ENCODE measurements at places on chromosomes 5 and 9. TPM values are rescaled to one million over a fixed set of nuclear protein-coding genes. Genes with fewer than 3 reads are reported as not detected.

DNA sequence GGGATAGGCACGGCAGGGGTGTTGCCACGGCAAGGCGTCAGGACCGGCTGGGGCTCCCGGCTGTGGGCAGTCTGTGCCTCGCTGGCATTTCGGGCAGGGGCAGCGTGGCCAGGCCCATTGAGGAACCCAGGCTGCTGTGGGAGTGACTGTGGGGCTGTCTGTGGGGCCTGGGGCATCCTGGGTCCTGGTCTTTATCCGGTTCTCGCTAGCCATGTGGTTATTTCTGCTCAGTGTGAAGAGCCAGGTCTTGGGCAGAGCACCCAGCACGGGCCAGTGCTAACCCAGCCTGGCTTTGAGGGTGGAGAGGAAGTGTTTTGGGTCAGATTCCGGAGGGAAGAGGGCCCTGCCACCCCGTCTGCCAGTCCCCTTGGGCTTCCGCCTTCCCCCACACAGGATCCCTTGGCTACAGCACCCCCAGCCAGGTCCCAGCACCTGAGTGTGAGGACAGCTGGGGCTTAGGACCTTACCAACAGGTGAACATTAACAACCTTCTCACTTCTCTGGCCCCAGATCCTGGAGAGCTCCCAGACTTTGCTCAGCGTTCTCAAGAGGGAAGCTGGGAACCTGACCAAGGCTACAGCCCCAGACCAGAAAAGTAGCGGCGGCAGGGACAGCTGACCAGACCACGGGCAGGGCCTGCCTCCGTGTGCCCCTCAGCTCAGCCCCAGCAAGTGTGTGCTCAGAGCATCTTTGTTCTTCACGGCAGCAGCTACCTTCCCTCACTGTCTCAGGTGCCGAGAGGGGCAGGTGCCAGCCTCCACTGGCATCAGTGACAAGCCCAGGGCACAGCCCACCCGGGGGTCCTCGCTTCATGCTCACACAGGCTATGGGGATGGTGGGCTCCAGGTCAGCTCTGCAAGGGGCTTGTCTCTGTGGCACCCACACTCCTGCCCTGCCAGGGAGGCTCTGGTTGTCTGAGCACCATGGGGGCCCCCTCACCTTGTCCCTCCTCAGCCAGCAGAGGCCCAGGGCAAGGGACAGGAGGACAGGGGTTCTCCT lies 1.1 kb downstream of the SSNA1 start:
- ATAC-seq = no peak

DNA sequence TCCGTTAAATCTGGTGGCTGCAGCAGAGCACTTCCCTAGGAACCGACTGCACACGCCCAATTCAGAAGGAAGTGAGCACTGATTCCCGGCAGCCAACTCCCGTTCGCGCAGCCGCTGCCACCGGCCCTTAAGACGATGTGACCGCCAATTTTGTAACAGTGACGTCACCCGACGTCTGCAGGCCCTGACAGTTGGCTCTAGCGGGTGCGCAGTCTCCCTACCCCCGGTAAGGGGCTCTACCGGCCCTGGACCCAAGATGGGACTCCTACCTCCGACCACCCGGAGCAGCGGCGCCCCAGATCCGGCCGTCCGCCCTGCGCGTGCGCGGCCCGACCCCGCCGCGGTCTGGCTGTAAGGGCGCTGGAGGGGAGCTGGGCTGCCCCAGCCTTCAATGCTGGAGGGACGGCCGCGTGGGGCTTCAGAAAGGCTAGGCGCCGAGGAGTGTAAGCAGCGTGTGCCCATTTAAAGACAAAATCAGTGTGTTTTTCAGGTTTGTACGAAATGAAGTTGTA lies 19.1 kb downstream of the DNAJA1 start:
- peak; percentile 93 for ATAC-seq

Gene SAXO1
- not detected for total RNA-seq

Gene ASTN2
- total RNA-seq = 1.00 TPM

DNA sequence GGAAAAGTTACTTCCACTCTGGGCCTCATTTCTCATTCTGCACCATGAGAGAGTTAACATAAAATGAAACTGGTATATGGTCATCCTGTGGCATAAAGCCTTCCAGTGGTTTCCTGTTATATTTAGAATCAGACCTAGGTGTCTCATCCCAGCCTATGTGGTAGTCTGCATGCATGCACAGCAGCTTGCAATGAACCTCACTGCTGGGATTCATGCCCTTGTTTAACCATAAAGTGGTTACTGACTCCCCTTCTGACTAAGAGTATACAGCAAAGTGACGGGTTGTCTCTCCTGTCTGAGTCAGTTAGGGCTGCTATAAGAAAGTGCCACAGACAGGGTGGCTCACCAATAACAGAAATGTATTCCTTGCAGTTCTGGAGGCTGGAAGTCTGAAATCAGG lies 14.7 kb upstream of the TDRD7 start:
- ATAC-seq = no peak

- no peak for ATAC-seq
These were observed 211.0 kb upstream of the PANK3 start for GRCh38 chr5:168790002-168790635.

- peak; percentile 39 for ATAC-seq
These were observed at the start of gene MAP1B for GRCh38 chr5:72107131-72107900. TSS of gene MAP1B (plus strand) at chr5:72107475. CDS start at chr5:72107532, 57 bp downstream.

DNA sequence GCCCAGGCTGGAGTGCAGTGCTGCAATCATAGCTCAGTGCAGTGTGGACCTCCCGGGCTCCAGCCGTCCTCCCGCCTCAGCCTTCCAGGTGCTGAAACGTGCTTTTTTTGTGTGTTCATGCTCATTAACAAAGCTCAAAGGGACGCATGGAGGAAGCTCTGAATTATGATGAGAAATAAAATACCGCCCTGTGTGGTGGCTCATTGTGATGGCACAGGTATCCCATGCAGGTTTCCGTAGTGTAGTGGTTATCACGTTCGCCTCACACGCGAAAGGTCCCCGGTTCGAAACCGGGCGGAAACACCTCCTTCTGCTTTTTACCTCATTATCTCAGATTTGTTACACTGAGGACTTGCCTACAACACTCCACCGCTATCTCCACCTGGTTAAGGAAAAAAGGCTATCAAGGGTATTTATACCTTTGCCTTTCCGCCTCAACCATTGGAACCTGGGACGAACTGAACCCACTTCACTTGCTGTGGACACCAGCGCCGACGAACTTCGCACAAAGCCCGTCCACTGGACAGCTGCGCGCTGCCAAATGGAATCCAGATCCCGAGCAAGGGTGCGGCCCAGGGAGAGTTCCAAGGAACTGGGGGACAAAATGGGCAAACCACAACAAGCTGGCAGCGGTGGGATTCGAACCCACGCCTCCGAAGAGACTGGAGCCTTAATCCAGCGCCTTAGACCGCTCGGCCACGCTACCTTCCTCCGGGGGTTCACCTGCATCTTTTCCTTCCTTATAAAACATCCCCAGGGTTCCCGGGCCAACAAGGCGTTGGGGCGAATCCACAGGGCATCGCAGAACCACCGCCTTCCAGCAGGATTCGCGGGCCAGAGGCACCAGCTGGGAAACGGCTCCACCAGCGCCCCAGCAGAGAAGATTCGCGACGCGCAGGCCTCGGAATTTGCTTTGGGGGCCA lies 26.3 kb downstream of the OR2V2 start:
- peak; percentile 59 for ATAC-seq

DNA sequence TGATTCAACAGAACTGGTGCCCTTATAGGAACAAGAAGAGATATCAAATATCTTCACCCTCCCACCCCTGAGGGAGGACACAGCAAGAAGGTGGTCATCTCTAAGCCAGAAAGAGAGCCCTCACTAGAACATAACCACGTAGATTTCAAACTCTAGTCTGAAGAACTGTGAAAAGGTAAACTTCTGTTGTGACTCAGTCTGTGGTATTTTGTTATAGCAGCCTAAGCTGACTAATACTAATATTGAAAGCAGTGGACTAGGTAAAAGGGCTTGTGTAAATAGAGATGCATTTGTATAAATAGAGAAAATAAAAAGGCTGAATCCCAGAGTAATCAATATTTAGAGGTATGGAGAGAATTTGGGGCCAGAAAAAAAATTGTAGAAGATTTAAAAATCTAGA lies 157.6 kb upstream of the CCNH start:
- ATAC-seq = no peak

Gene NPR3
- total RNA-seq = 12.6 TPM

- ATAC-seq = no peak
These were observed 32.6 kb downstream of the SLC38A9 start for GRCh38 chr5:55679556-55679955.

Gene IL33
- 30.9 TPM for total RNA-seq

GRCh38 chr9:86405926-86406325 lies 51.7 kb upstream of the TUT7 start:
- ATAC-seq = peak; percentile 85

DNA sequence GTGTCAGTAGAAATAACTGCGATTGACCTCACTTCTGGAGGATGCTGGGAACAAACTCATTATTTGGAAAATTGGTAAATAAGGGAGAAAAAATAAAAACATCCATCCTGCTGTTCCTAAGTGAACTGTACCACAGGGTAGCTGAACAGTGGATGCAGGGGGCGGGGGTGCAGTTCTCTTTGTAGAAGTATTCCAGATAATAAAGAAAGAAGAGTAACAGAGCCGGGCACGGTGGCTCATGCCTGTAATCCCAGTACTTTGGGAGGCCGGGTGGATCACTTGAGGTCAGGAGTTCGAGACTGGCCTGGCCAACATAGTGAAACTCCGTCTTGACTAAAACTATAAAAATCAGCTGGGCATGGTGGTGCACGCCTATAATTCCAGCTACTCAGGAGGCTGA lies 132.1 kb downstream of the COL23A1 start:
- no peak for ATAC-seq

- no peak for ATAC-seq
These were observed 745.3 kb downstream of the NR2F1-AS1 start for GRCh38 chr5:92835712-92836111.

DNA sequence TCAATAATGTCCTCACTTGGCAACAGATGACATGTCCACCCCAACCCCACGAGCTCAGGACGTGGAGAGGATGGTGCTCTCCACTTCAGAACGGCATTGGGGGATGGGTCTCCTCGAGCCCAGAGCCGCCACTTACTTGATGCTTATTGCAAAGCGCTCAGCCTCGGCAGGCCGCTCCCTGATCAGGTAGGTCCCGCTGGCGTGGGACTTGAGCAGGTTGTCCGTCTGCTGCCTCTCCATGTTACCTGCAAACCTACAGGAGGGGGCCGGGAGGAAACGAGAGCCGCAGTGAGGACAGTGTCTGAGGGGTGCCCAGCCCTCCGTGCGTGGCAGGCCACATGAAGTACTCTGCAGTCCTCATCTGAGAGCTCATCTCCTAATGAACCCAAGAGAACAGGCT lies 36.6 kb upstream of the SARDH start:
- ATAC-seq = no peak

Gene KCNV2
- total RNA-seq = not detected

DNA sequence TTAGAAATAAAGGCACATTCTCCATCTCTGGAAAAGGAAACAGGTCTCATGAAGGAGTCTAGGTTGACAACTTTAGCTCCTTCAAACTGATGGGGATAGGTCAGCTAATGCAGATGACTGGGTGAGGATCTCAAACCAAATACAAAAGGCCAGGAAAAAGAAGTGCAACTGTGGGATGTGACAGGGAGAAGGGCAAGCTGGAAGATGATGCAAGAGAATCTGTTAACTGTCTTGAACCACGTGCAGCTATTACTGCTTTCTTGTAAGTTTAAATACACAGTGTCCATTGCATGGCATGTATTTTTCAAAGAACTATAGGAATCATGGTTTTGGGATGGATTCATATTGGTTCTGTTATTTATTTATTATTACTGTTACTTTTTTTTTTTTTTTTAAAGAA lies 331.8 kb downstream of the NDUFS4 start:
- no peak for ATAC-seq

DNA sequence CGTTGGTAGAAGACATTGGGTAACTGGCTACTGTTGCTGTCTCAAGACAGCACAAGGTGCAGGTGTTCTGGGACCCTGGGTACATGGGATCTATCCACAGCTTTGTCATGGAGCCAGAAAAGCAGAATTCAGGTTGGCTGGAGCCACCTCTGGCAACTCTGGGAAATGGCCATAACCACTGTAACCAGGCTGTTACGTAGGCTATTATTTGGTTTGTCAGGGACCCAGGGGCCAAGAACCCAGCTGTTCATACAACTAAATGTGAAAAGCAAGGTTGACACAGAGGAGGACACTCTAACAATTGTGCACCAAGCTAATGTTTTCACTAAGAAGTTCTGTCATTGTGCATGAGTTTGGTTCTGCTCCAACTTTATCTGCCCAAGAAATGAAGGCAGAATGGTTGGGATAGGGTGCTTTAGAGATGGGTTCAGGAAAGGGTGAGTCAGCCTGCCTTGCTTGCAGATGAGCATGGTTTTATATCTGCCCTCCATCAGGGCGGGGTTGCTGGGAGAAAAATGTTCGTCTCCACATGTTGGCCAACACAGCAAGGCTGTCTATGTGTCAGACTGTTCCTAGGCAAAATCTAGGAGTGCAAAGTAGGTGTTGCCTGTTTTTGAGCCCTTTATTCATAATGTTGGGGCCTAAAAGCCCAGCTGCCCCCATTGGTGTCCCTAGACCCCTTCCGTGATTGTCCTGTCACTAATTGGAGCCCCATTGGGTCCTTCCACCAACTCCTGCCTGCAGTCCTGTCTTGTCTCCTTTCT lies 131.3 kb upstream of the DAP start:
- no peak for ATAC-seq

Gene KIF4B
- not detected for total RNA-seq

DNA sequence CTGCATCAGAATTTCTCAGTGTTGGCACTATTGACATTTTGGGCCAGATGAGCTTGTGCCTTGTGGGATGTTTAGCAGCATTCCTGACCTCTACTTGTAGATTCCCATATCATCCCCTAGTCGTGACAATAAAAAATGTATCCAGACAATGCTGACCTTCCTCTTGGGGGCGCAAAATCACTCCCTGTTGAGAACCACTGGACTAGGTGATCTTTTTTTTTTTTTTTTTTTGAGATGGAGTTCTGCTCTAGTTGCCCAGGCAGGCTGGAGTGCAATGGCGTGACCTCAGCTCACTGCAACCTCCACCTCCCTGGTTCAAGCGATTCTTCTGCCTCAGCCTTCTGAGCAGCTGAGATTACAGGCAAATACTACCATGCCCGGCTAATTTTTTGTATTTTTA lies 22.6 kb downstream of the STXBP1 start:
- ATAC-seq = no peak

- peak; percentile 85 for ATAC-seq
These were observed 52.4 kb downstream of the MELK start for GRCh38 chr9:36625006-36625615.

Gene FBP1
- 1.2 TPM for total RNA-seq
